Fibroblast of skin of scalp (primary cell): ENCODE measurements at places on chromosomes 2 and 18.

GRCh38 chr2:101874069-101874468, 117.7 kb upstream of the IL1R2 start:
- DNase-seq, result no peak

- DNase-seq, result peak; percentile 30
Measured at GRCh38 chr2:158922601-158923000, 45.8 kb upstream of the TANC1 start.

DNA sequence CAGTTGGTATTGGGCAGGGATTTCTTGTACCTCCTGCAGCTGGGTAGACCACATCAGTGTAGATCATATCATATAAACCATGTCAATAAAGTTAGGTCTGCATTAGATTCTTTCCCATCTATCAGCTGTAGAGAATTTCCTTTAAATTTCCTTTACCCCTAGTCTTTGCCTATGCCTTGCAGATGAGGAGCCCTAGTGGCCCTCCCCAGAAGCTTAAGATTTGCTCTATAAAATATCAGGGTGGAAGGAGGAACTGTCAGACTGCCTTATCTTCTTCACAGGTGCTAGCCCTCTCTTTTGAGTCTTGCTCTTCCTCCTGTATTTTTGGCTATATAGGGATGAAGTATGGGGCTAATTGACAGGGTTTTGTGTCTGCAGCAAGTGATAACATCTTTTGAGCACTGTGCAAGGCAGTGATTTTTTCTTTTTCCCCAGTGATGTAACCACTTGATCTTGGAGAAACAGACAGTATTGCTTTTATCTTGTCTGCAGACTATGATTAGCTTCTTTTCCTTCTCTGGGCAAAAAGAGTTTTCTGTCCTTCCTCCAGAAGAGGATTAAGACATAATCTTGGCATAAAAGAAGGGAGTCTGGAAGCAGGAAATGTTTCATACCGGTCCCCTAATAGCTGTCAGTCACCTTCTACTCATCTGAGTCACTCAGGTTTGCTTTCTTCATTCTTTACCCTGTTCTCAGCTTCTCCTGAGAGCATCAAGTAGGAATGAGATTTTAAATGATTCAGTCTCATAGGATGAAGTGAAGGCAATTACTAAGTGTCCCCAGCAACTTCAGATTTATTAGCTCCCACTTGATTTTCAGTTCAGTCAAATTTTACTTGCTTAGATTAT, 286.4 kb downstream of the CDH19 start:
- no peak for DNase-seq

DNA sequence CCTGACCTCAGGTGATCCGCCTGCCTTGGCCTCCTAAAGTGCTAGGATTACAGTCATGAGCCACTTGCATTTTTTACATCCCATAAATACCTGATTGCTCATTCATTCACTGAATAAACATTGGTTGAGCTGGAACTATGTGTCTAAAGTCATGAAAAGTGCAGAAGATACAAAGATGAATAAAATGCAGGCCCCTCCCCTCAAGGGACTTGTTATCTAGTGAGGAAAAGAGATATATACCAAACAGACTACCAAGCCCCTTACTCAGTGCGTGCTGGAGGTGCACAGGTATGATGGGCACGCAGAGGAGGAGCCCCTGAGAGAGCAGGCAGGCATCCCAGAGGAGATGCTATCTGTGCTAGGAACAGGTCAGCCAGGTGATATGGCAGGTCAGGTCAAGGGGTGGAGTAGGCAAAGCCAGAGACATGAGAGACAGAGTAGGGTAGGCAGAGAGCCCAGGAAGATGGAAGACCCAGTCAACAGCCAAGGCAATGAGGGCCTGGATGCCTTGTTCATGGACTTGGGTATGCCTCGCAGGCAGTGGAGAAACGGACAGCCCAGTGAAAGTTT, 7.7 kb downstream of the FHL2 start:
- peak; percentile 71 for DNase-seq

DNA sequence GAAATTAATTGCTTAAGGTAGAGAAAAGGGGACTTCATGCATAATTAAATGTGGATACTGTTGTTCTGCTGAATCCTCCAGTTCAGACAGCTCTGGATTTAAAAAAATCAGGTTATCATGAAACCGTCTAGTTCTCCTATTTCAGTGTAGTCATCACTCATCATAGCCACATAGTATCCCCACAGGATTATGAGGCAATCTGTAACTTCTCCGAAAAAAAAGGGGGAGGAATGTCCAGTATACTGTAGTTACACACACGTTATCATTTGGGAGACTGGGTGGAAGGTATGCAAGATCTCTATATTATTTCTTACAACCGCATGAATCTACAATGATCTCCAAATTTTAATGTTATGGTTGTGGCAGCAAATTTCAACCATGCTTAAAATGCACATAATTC, 114.0 kb downstream of the HIBCH start:
- DNase-seq, result peak; percentile 58

GRCh38 chr2:174957050-174957449, 48.1 kb downstream of the CHN1 start:
- peak; percentile 18 for DNase-seq

GRCh38 chr2:106960683-106961161, 74.8 kb upstream of the ST6GAL2 start:
- peak; percentile 83 for DNase-seq

GRCh38 chr18:30652387-30652786, 390.2 kb downstream of the DSC3 start:
- DNase-seq, result no peak

DNA sequence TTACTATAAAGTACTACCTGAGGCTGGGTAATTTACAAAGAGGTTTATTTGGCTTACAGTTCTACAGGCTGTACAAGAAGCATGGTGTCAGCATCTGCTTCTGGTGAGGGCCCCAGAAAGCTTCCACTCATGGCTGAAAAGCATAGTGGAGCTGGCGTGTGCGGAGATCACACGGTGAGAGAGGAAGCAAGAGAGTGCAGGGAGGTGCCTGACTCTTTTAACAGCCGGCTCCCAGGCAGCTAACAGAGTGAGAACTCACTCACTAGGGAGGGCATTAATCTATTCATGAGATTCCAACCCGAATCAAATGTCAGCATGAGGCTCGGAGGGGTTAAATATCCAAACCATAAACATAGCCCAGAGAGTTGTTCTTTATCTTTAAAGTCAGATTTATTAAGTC, 117.3 kb downstream of the LDLRAD4 start:
- DNase-seq, result no peak

DNA sequence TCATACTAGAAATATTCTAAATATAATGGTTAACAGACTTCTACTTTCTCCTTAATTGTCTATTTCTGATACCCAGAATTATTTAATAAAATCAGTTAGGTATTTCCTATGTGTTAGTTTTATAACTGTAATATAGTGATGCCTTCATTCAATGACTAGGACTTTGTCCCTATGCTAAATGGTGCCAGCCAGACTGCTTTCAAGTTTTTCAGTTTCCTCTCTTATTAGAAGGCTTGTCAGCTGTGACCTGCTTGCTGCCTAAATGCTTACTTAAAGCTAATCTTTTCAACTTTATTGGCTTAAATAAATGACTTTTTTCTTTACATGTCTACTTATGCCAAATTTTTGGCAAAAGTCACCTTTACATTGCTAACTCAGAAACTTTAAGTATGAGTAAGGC, 30.7 kb downstream of the BAZ2B start:
- no peak for DNase-seq

DNA sequence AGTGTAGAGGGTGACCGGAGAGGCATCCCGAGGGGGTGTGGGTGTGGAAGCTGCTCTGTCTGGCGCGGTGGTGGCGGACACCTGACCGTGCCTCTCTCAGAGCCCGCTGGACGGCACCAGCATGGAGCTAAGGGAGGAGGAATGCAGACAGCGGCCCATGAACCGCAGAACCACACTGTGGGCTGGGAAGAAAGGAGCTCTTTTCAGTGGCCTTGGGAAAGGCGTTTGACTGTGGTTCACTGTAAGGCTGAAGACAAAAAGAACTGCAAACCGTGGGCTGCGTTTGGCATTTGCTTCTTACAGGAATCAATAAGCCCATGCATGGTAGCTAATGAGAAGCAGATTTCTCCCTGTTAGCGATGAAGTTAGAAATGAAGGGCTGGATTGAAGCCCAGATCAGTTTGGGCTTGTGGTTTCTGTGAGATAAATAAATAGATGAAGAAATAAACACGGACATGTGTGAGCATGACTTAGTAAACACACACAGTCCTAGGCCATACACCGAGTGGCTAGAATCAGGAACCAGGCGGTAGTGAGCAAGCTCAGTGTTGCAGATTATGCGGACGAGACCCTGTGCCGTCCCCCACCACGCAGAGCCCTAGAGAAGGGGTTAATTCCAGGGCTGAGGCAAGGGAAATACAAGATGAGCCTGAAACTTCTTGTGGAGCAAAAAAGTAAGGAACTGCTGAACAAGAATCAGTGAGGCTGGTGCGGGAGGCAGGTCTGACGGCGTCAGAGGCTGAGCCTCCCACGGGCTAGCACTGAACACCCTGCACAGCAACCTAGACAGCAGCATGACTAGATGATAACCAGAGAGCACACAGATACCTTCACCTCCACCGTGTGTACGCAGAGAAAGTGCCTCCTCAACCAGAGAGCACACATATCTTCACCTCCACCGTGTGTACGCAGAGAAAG, 29.3 kb upstream of the NFATC1 start:
- DNase-seq, result peak; percentile 73

DNA sequence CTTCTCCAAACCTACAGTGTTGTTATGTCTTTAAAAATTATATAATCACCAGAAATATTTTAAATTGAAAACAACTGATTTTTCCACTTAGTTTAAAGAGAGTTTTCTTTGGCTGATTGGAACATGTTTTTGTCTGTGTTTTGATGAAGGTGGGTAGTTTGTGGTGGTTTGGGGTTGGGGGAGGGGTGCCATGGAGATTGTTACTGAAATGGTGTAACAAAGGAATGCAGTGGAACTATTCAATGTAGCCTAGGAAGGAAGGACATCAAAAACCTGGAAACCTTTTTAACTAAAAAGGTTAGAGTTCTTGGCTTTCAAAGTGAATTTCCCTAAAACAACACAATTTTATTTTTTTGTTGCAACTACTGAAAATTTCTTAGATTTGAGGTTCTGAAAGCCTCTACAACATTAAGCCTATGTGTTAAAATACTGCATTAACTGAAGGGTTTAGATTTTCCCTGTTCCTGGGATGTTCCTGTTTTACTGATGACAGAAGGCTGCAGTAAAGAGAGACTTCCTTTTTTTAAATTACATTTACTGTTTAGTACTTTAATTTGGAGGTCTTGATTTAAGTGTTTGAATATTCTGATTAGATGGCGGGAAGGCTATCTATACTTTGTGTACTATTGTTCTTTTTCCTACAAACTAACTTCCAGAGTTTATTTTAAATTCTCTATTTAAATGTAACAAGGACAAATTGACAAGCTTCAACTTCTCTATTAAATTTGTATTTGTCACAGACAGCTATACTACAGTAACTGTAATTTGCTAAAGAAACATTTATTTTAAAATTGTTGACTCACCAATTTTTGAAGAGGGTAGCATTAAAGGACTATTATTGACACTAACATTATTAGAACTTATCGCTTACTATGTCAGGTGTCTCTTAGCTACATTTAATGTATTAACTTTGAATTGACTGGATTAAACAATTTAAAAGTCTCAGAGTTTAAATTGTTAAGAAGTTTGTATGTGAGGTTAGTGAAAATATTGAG, 87.7 kb downstream of the LIMS1 start:
- no peak for DNase-seq

DNA sequence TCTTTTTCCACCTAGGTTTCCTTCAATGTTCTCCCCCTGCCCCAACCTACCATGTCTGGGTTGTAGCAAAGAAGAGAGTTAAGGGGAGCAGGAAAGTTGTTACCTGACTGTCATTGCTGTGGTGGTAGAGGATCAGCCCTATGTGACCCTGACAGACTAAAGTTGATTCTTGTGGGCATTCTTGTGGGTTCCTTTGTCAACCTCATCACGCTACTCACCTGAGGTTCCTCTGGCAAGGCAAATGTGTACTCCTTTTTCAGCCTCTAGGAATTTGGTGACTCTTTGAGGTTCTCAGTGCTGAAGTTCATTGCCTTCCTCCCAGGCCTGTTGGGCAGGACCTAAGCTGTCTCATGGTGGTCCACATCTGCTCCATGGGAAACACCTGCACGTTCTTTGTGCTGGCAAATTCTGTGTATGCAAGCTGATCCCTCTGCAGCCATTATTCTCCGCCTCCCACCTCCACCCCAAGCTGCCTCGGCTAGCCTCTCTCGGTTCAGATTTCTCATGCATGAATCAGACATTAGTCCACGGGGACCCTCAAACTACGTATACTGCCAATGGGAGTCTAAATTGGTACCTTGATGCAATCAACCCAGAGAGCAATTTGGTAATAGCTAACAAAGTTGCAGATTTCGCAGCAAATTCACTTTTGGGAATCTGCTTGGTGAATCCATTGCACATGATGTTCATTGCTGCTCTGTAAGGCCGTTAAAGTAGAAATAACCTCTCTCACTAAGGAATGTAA, 1.5 kb upstream of the GMCL1 start:
- DNase-seq, result peak; percentile 24

GRCh38 chr2:27152102-27152795, 3.4 kb downstream of the TCF23 start:
- DNase-seq, result no peak

DNA sequence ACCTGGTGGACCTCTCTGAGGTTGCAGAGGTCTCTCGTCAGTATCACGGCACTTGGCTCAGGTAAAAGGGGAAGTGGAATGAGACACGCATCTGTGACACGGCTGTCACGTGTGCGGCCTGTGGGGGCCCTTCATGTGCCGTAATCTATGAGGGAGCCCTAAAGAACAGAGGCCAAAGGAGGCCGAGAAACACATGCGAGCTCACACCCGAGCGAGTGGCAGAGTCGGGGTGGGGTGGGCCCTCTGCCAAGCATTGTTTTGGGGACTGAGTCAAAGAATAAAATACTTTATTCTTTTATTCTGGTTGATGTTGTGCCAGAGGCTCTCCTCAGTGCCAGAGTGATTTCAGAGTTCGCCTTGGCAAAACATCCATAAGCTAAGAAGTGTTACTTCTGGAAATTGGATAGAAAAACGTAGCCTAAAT, 43.3 kb downstream of the PLB1 start:
- no peak for DNase-seq

DNA sequence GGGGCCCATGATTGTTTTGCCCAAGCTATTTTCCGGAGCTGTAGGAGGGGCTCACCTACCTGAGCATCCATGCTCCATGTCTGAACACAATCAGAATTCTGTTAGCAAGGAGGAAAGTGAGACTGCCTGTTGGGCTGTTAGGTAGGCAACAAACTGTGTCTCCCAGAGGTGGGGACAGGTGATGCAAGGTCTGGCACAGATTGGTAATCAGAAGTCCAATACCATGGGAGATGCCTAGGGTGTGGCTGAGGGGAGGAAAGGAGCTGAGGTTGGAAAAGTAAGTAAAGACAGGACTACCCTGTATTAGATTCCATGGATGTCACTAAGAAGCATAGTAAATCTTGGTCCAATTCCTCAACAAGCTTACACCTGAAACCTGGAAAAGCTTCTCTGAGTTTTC, 3.0 kb downstream of the LYPD6B start:
- DNase-seq, result no peak

- no peak for DNase-seq
Measured at GRCh38 chr2:157899125-157899839, 23.2 kb upstream of the ACVR1 start.

- DNase-seq, result no peak
Measured at GRCh38 chr2:174693344-174693743, 70.9 kb downstream of the CHRNA1 start.
